Stimulated activated CD8-positive, alpha-beta memory T cell treated with anti-CD3 and anti-CD28 coated beads, Interleukin-7, amount 100 ng/mL, for 24 hours (primary cell): ENCODE measurements at places on chromosomes 16 and 17.

- DNase-seq = no peak
Measured at GRCh38 chr17:75348386-75349012, 57.0 kb downstream of the GRB2 start.

- no peak for DNase-seq
Measured at GRCh38 chr16:81863630-81864352, 84.7 kb downstream of the PLCG2 start.

DNA sequence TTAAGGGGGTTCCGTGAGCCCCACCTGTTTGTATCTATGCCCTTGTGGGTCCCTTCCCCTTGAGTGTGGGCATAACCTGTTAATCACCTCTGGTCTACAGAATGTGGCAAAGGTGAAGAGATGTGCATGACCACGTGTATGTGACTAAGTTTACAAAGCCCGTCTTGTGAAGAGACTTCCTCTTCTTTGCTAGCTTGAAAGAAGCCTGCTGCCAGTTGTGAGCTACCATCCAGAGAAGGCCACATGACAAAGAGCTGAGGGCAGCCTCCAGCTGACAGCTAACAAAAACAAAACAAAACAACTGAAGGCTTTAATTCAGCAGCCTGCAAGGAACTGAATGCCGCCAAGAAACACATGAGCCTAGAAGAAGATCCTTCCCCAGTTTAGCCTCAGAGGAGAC, 112.0 kb downstream of the AXIN2 start:
- DNase-seq = no peak

GRCh38 chr16:57688487-57688986, 6.1 kb upstream of the DRC7 start:
- no peak for DNase-seq

- DNase-seq = peak; percentile 58
Measured at GRCh38 chr16:4414187-4414917, 2.0 kb downstream of the CORO7 start.

DNA sequence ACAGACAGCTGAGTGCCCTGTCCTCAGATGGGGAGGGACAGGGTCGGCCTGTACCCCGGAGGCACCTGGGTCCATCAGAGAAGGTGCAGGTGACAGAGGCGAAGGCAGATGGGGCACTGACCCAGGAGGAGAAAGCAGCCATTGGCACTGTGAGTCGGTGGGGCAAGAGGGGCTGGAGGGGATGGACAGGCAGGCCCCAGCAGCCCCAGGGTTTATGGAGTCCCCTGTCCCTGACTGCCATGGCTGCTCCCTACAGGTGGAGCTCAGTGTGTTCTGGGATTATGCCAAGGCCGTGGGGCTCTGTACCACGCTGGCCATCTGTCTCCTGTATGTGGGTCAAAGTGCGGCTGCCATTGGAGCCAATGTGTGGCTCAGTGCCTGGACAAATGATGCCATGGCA, 32.1 kb downstream of the ANKRD40 start:
- DNase-seq = no peak

GRCh38 chr16:85642762-85643358, 29.7 kb downstream of the GSE1 start:
- DNase-seq = no peak

GRCh38 chr17:57640079-57640478, 105.0 kb downstream of the CCDC182 start:
- DNase-seq = no peak

DNA sequence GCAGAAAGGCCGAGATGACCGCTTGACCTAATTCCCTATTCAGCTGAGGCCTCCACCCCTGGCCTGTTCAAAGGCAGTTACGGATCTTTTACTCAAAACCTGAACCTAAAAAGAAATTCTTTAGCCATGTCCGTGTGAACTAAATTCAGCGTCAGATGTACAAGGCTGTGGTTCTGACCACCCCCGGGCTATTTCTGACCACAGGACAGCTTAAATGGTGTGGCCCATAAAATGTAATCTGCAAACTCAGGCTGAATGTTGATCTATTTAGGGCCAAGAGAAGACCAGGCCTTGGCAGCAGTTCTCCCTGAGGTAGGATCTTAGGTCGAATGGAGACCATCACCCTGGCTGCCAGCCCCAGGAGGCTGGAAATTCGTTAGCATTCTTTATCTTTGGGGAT, 485.5 kb downstream of the WWOX start:
- DNase-seq = no peak

GRCh38 chr17:81010935-81011334, 19.3 kb downstream of the CHMP6 start:
- no peak for DNase-seq

DNA sequence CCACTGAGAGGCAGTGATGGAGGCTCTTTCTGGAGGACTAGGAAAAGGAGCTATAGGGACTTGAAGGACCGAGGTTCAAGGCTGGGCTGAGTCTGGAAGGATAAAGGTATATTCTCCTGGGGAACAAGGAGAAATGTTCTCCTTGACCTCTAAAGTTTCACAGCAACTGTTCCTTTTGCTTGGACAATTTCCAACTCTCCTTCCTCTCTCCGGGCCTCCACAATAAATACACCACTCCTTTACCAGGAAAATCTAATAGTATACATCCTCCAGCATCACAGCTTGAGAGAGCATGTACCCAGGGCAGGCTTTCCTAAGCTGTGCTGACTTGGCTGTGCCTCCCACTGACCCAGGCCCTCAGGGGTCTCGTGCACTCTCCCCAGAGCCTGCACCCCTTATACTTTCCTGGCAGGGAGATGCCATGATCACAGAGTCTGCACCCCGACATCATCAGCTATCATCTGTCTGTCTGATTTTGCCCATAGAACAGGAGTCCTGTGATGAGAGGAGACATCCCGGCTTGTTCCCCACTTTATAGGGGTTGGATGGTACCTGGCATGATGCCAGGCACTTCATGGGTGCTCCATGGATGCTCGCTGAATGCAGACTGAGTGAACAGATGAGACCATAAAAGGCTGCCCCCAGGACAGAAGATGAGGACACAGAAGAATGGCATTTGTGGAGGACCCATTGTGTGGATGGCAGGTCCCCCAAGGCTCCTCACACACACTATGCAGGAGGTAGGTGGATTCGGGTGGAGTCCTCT, 582.6 kb upstream of the CDH5 start:
- no peak for DNase-seq

GRCh38 chr16:12906271-12906670, 4.9 kb downstream of the SHISA9 start:
- DNase-seq = no peak

DNA sequence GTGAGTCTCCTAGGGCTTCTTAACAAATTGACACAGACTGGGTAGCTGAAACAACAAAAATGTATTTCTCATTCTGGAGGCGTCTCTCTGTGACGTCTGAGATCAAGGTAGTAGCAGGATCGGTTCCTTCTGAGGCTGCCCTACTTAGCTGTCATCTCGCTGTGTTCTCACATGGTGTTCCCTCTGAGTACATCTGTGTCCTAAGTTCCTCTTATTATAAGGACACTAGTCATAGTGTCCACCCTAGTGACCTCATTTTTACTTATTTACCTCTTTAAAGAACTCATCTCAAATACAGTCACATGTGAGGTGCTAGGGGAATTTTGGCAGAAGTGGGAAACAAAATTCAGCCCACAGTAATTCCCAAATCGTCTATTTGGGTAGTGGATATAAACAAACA, 529.1 kb downstream of the NPIPA7 start:
- DNase-seq = no peak

- DNase-seq = no peak
Measured at GRCh38 chr16:55497558-55497957, 11.3 kb upstream of the LPCAT2 start.

DNA sequence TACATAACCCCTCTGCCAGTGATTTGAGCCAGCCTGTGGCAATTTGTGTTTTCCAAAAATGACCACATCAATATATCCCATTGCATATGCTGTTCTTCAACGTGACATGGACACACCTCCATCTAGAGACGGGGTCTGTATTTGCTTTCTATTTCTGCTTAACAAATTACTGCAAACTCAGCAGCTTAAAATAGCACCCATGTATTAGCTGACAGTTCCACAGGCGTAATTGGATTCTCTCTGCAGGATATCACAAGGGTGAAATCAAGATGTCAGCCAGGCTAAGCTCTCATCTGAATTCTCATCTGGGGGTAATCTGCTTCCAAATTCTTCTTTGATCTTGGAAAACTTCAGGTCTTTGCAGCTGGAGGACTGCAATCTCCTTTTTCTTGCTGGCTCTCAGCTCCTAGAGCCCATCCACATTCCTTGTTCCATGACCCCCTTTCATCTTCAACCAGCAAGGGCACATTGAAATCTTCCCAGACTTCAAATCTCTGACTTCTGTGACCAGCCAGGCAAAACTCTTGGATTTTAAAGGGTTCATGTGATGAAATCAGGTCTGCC, 8.2 kb downstream of the KRT9 start:
- DNase-seq = no peak

DNA sequence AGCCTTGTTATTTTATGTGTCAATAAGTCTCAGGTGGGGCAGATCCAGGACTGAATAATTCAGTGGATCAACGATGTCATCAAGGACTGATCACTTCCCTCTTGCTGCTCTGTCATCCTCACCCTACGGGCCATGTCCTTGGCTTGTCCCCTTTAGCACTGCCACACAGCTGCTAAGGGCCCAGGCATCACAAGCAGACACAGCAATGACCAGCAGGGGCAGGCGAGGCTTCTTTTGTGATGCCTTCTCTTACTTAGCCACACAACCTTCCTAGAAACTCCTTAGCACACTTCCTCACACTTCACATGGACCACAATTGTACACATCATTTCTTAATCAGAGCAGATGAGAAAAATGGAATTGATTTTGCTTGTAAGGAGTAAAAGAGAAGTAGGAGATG, 356.3 kb upstream of the SOX9 start:
- no peak for DNase-seq

DNA sequence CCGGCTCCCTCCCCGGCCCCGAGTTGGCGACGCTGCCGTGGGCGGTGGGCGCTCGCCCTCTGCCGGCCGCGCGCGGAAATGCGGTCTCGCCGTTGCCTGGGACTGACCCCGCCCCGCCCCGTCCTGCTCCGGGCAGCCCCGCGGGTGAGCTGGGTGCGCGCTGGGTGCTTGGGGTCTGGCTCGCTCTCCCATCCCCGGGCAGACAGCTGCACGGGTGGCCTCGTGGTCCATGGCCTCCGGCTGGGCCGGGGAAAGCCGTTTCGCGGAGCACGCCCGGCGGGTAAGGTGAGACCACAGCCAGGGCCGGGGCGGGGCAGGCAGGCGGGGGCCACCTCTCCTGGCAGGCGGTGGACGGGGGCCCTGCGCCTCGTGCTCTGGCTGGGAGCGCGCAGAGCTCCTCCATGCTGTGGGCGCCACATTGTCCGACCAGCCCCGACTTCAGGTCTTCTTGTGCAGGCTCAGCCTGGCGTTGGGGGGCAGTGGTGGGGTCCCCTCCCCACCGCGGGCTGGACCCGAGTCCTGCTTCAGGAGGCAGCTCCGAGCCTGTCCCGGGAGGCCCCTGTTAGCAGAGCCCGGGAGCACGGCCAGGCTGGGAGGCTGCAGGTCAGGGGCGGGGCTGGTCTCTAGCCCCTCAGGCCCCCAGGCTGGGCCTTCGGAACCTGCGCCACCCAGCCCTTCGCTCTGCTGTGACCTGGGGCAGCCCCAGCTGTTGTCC, 7.0 kb upstream of the C1QTNF8 start:
- DNase-seq = peak; percentile 44

GRCh38 chr17:70329721-70330120, 160.4 kb downstream of the KCNJ2 start:
- DNase-seq = no peak

- peak; percentile 40 for DNase-seq
Measured at GRCh38 chr17:21119247-21119918, 7.4 kb upstream of the DHRS7B start.

DNA sequence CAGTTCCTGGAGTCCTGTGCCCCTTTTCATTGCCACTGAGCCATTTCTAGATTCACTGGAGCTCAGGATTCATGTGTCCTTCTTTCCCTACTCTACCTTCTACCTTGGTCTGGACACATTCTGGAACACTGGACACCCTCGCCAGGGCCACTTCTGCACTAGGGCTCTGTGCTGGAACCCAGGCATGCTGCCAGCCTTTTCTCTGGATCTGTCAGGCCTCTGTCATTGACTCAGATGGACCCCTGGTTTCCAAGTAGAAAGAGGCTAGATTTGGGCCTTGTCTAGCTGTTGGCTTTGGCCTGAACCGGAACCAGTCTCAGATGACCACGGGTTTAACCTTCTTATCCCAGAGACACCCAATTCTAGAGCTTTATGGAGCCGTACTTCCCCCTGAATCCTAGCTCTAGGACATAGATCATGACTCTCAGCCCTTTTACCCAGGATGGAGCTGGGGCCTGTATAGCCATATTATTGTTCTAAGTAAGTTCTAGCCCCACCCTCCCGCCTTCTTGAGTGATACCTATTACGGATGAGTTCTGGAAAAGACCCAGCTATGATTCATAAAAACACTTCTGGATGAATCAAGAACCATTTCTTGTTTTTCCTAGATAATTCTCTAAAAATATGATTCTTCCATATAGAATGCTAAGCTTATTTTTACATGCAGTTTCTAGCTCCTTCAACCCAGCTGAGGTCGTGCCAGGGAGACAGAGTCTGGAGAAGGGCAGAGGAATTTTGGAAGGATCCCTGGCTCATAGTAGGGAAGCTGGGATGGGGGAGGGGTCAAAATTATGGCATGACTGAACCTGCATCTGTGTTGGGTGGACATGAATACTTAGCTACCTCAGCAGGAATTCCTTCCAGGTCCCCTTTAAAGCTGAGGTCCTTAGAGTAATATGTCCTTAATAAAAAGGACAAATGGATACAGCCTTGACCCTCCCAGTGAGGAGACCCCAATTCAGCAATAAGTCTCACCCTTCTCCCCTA, 1.1 kb upstream of the CHRNB1 start:
- DNase-seq = no peak

- DNase-seq = no peak
Measured at GRCh38 chr17:78106211-78106610, 22.3 kb downstream of the TMC6 start.

GRCh38 chr16:52383640-52384292, 163.2 kb downstream of the TOX3 start:
- no peak for DNase-seq

DNA sequence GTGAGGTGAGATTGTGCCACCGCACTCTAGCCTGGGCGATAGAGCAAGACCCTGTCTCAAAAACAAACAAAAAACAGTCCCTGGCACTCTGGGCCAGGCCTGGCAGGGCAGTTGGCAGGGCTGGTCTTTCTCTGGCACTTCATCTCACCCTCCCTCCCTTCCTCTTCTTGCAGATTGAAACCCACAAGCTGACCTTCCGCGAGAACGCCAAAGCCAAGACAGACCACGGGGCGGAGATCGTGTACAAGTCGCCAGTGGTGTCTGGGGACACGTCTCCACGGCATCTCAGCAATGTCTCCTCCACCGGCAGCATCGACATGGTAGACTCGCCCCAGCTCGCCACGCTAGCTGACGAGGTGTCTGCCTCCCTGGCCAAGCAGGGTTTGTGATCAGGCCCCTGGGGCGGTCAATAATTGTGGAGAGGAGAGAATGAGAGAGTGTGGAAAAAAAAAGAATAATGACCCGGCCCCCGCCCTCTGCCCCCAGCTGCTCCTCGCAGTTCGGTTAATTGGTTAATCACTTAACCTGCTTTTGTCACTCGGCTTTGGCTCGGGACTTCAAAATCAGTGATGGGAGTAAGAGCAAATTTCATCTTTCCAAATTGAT, 24.8 kb downstream of the STH start:
- DNase-seq = no peak

GRCh38 chr16:26668026-26668425, 398.7 kb upstream of the C16orf82 start:
- no peak for DNase-seq

GRCh38 chr16:87410968-87411367, 18.8 kb downstream of the MAP1LC3B start:
- no peak for DNase-seq

- no peak for DNase-seq
Measured at GRCh38 chr17:49688848-49689247, 11.0 kb upstream of the SPOP start.
